ENCODE measurements at places on chromosomes 6 and 20.
A peak's percentile ranks its signal among the peaks of the same experiment; 100 is the strongest.

- no peak for DNase-seq
Observed at GRCh38 chr6:53565886-53566285, 21.0 kb upstream of the GCLC start.

GRCh38 chr6:106252687-106253086, 72.9 kb downstream of the ATG5 start:
- DNase-seq = no peak

- DNase-seq = peak; percentile 15
Observed at GRCh38 chr6:7107578-7108195, at the start of gene RREB1. TSS of gene RREB1 (plus strand) at chr6:7107961. CDS start at chr6:7181912, 73,951 bp downstream.

- DNase-seq = no peak
Observed at GRCh38 chr20:63972312-63973159, 2.8 kb upstream of the ZNF512B start.

GRCh38 chr6:148109732-148110131, 232.9 kb upstream of the SASH1 start:
- DNase-seq = no peak
